ENCODE measurements at places on chromosomes 3 and 15.

GRCh38 chr15:97875513-97876280, 84.8 kb upstream of the ARRDC4 start:
- no peak for DNase-seq

DNA sequence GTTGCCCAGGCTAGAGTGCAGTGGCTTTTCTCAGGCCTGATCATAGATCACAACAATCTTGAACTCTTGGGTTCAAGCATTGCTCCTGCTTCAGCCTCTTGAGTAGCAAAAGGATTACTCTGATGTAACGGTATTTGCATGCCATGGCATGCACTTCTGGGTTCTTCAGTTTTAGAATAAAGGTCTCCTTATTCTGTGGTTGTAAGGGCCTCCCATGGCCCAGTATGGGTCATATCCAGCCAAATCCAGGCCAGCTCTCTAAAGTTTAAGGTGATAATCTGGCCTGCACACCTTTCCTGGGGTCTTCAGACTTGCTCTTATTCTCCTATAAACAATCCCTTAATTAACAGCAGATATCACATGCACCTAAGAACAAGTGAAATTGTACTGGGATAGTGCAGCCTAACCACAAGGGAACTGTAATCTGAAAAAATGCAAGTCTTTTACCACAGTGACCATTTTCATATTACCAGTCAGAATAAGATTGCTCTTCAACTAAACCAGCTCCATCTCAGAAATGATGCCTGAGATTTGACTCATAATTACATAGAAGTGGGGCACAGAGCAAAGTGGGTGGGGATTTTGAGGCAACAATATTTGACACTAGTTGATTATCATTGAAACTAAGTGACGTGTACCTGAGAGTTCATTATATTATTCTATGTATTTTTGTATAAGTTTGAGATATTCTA, 25.4 kb downstream of the COMMD2 start:
- no peak for DNase-seq

GRCh38 chr15:52284164-52284563, 11.4 kb downstream of the MYO5C start:
- DNase-seq: no peak

GRCh38 chr3:197002701-197003454, 26.7 kb downstream of the MELTF start:
- DNase-seq: peak; percentile 86

GRCh38 chr3:111568911-111569310, 26.2 kb downstream of the ZBED2 start:
- no peak for DNase-seq

DNA sequence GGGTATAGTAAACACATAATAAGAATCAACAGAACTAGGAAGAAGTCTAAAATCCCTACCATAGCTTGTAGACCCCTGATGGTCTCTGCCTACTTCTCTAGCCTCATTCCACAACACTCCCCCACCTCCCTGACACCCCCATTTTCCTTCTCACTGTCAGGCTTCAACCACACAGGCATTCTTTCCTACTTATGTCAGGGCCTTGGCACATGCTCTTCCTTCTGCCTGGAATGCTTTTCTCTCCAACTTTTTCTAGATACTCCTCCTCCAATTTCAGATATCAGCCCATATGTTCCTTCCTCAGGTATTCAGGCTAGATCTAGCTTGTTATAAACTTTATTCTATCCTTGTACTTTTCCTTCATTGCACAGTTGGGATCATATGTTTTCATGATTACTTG, 106.0 kb upstream of the MRPL3 start:
- no peak for DNase-seq

GRCh38 chr3:330494-331115, 134.0 kb downstream of the CHL1 start:
- DNase-seq: no peak

Measured in CD4-positive, alpha-beta T cell treated with Interleukin-10 for 1 hour (primary cell).